Inflammatory macrophage treated with lipopolysaccharide for 4 hours (primary cell): ENCODE measurements at places on chromosomes 5 and 9.

GRCh38 chr5:54362992-54363625, 52.7 kb upstream of the ARL15 start:
- no peak for DNase-seq

- DNase-seq = no peak
Measured at GRCh38 chr9:35763803-35764202, 9.7 kb upstream of the MSMP start.

DNA sequence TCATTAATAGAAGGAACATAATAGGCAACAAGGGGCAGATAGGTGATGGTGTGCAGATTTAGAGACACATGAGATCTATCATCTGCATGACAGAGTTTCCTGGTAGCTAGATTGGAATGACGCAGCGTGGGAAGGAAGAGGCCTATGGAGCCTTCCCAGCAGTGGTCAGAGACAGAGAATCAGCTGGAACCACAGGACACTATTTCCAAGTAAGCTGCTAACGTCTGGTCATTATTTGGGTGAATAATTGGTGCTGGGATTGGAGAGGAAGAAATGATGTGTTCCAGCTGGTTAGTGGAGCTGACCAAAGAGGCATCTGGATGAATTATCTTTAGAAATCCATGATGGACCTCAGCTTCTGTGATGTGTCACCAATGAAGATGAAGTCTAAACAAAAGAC, 91.2 kb upstream of the PRR16 start:
- no peak for DNase-seq

DNA sequence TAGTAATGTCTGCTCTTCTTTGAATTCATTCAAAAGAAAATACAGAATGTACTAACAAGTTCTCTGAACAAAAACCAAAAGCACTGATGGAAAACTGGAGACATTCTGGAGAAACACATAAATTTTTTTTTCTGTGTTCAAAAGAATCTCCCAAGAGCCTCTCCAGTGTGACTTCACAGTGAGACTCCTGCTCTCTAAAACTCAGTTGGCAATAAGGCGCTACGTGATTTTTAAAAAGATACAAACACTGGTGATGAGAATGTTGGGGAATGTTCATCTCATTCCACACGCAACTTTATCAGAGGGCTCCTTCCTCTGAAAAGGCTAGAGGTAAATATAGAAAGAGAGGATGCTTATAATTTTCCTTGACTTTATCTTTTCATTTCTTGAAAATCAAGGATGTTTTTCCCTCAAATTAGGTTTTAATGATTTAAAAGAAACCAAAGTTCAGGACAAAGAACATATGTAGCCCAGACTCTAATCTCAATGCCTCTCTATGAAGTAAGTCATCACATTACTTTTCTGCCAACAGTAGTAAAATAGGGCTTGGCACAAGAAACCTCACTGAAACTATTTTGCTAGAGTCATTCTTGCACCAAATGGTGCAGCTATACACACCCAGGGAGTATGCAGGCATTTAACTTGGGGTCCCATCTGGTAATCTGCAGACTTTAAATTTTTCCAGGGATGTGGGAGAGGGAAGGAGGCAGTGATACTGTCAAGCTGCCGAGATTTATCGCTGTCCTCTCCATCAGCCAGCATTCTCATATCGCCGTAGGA, 12.9 kb upstream of the AOPEP start:
- no peak for DNase-seq

DNA sequence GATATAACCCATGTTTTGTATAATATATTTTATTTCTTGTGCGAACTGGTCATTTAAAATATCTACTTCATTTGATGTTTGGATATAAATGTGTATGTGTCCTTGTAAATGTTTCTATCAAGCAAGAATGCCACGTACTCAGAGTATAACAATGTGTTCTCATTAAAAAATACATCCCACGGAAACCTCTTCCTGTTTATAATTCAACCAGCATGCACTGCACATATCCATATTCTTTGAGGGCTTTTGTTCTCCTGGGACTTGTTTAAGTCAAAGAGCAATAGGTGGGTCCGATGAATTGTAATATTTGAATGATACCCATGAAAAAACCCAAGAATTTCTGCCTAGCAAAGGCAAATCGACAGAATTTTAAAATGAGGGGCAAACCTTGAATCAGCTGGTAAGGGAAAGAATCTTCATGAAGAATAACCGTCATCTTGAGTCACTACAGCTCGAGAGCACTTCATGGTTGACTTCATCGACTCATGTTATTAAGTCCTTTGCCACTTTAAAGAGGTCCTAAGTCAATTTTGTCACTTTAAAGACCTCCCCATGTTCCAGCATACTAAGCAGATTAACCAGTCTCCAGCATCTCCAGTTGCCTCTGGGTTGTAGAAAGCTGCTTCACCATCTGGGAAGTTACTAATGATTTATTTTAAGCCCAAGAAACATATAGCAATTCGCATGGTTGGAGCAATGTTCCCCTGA, 80.6 kb downstream of the NPR3 start:
- DNase-seq = no peak

DNA sequence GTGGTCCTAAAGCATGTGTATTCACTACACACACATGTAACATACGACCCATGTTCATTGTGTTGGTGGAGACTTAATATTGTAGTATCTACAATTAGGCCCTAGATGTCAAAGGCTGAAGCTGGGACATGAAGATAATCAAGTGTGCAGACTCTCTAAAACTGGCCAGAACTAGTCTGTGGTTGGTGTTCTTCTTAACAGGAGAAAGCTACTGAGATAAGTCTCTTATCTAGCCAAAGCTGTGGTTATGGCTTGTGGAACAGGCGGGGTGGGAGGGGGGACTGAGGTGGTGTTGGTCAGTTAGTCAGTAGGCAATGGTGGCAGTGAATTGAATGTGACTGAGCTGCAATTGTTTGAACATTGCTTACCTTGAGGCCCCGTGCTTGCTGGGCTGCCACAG, 112.7 kb upstream of the SLC24A2 start:
- DNase-seq = no peak

DNA sequence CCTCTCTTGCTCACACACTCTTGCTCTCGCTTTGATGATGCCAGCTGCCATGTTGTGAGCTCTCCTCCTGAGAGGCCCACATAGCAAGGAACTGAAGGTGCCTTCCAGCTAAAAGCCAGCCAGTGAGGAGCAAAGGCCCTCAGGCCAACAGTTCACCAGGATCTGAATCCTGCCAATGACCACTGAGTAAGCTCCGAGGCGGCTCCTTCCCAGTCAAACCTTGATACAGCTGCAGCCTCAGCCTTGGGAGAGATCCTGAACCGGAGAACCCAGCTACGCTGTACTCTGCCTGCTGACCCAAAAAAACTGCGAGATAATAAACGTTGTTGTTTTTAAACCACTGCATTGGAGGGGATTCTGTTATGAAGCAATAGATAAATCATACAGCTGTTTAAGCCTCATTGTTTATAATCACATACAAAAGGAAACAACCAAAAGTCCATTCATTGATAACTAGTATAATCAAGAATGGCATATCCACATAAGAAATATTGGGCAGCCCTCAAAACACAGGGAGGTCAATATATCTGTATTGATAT, 49.0 kb upstream of the IFNK start:
- DNase-seq = no peak

- DNase-seq = peak; percentile 45
Measured at GRCh38 chr9:114884787-114885452, 45.5 kb downstream of the TNFSF8 start.

GRCh38 chr5:38051711-38052511, 206.4 kb upstream of the EGFLAM start:
- no peak for DNase-seq

DNA sequence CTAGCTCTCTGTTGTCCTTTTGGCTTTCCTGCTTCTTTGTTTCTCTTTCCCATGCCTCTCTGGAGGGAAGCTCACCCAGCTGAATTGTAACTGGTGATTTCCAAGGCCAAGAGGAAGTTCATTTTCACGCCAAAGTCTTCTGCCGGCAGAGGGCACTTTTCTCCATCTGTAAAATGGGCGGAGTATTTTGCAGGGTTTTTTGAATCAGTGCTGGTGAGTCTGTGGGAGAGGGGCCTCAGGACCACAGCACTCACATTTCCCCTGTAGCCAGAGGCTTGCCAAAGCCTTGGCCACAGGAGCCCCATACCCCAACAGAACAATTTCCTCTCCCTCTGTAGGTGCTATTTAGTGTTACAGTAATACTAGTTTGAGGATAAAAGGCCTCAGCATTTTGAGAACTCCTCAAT, 42.3 kb upstream of the MATR3 start:
- DNase-seq = peak; percentile 70

DNA sequence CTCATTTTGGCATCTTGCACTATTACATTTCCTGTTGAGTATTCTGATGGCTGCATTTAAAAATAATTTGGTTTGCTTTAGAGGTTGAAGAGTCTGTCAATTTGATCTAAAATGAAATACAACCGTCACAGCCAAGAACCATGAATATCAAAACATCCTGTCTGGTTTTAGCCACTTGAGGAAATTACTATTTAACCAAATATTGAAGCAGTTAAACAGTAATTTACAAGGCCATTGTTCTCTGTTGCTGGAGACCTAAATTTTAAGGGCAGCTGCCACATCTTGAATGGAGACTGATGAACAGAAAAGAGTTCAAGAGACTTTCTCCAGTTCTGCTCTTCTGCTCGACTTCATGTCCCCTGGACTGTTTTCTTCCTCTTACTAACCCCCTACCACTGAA, 549.4 kb downstream of the LRRC70 start:
- no peak for DNase-seq
